D341Med (cell line): ENCODE measurements at places on chromosomes 1 and 21.
A peak's percentile ranks its signal among the peaks of the same experiment; 100 is the strongest.

DNA sequence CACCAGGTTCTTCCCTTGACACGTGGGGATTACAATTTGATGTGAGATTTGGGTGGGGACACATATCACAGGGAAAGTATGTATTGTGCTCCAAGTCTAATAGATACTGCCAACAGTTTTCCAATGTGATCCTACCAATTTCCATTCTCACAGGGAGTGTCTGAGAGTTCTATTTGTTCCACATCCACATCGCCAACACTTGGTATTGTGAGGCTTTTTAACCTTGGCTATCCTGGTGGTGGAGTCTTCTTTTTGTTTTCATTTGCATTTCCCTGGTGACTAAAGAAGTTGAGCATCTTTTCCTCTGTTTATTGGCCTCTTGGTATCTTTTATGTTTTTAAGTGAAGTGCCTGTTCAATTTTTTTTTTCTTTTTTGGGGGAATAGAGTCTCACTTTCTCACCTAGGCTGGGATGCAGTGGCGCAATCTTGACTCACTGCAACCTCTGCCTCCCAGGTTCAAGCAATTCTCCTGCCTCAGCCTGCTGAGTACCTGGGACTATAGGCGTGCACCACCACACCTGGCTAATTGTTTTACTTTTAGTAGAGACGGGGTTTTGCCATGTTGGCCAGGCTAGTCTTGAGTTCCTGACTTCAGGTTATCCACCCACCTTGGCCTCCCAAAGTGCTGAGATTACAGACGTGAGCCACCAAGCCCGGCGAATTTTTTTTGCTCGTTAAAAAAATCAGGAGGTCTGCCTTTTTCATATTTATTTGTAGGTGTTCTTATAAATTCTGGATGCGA is 15.9 kb upstream of the PADI1 start:
- no peak for DNase-seq

- DNase-seq, result no peak
Observed at GRCh38 chr1:222919478-222919865, 104.6 kb downstream of the DISP1 start.

DNA sequence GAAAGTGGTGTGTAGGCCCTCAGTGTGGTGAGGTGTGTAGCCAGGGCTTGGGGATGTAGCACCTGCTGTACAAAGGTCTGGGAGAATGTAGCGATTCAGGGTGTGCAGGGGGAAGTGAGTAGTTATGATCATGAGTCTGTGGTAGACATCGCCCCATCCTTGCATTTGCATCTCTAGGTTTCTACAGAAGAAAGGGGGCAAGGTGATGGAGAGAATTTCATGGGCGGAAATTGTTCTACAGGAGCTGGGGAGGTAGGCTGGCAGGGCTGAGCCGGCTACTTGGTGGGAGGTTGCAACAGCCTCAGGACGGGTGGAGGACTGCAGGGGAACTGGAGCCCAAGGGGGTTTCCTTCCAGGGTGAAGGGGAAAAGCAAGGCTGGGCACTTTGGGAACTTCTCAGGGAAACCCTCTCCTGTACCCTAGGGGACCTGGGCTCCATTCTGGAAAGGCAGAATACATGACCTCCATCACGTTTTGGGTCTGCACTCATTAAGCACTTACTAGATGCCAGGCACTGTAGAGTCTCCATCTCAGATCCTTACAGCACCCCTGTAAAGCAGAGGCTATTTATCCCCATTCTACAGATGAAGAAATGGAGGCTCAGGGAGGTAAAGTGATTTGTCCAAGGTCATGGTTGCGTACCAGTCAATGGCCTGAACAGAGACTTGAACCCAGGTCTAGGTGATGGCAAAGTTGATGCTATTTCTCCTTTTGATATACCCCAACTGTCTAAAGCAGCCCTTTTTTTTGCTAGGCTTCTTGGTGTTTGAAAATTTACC is 14.5 kb upstream of the TNFRSF1B start:
- DNase-seq, result no peak

DNA sequence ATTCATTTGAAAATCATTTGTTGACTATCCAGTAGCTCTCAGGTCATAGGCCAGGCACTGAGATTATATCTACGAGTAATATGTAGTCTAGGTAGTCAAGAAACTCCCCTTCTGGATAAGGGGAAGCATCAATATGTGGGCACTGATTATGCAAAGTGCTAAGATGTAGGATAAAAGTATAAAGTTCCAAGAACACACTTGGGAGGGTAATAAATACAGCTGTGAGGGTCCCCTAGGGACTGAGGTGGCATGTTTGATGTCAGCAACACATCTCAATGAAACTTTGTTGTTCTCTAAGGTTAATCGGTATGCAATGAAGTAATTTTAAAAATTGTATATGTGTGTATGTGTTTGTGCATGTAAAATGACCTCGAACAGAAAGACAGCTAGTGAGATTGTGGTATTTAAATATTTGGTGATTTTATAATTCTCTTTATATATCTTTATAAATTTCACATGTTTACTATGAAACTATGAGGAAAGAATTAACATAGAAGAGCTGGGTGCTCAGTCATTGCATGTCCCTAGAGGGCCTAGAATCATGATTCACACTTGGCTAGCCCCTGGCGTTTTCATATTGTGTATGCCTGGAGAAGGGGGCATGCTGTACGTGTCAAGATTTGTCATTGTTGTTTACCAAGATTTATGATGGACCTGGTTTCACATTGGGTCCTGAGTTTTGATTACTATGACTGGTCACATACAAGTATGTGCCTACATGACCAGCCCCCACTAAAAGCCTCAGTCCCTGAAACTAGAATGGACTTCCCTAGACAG is 140.1 kb upstream of the DUSP10 start:
- no peak for DNase-seq

DNA sequence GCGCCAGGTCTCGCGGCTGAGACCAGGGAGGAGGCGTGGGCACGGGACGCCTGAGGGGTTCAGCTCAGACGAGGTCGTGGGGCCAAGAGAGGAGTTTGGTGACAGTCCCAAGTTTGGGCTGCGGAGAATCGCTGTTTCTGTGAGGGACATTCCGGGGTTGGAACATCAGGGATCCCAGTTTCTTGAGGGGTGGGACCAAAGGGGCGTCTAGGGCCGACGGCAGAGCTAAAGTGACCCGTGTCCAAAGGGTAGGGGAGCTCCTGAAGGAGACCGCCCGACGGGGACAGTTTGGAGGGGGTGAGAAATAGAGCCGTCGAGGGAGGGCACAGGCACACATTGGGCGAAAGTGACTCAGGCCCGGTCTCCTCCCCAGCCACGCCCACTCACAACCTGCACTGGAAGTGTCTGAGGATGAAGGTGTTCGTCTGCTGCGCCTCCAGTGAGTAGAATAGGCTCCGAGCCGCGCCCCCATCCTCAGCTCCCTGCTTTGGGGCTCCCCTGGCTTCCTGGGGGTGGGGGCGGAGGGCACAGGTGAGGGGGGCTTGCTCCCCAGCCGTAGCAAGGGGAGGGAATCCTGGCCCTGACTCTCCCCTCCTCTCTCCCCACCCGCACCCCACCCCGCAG is 7.0 kb downstream of the EFNA3 start:
- DNase-seq, result peak; percentile 63

GRCh38 chr21:36945496-36946138 is 20.9 kb downstream of the HLCS start:
- no peak for DNase-seq

GRCh38 chr1:23664837-23665795 is 26.5 kb upstream of the RPL11 start:
- peak; percentile 56 for DNase-seq

- no peak for DNase-seq
Observed at GRCh38 chr1:19055001-19055400, 98.5 kb upstream of the IFFO2 start.

GRCh38 chr21:45570071-45570470 is 27.8 kb upstream of the SLC19A1 start:
- DNase-seq, result no peak

- DNase-seq, result no peak
Observed at GRCh38 chr1:185804206-185804605, 70.0 kb downstream of the HMCN1 start.
